ENCODE measurements at places on chromosomes 16 and 17.
A peak's percentile ranks its signal among the peaks of the same experiment; 100 is the strongest.

DNA sequence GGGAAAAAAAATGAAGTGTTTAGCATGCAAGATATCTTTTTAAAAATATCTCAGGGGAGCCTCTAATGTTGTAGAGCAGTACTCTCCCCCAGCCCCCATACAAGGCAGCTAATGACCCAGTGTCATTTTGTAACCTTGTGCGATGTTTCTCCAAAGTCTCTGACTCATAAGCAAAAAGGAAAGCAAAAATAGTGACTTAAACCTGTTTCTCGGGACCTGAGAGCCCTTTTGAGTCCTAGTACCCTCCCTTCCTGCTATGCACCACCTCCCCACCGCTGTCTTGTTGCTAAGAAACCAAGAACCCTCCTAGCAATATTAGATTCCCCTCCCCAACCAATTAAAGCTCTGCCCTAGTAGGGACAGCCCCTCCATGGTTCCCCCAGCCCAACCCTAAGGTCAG lies 2.8 kb downstream of the MYCBPAP start:
- DNase-seq, result peak; percentile 71

DNA sequence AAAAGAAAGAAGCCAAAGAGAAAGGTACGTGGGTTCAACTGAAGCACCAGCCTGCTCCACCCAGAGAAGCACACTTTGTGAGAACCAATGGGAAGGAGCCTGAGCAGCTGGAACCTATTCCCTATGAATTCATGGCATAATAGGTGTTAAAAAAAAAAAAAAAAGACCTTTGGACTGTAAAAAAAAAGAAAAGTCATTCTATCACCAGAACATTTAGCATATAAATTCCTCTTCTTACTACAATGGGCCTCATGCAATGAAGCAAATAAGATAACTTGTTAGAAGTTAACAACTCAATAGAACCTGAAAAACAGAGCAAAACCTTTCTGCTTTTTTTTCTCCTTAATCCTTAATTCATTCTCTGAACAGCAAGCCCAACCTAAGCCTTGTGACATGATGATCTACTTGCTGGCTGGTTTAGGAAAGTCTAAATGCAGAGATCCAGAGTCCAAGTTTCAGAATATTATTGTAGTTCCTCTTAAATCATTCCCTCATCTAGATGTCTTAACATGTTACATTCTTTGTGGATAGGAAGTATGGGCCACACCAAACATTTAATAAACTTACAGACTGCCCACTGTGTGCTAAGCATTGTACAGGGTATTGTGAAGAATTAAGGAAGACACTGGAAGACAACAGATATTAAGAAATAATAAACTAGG lies 45.4 kb downstream of the BRCA1 start:
- no peak for DNase-seq

- no peak for DNase-seq
These were observed 28.6 kb downstream of the NECAB2 start for GRCh38 chr16:83996481-83997252.

- no peak for DNase-seq
These were observed 20.9 kb downstream of the CCDC182 start for GRCh38 chr17:57724026-57724728.

Measured in fibroblast of villous mesenchyme (primary cell).